Panc1 (cell line): ENCODE measurements at places on chromosomes 11 and 22.

DNA sequence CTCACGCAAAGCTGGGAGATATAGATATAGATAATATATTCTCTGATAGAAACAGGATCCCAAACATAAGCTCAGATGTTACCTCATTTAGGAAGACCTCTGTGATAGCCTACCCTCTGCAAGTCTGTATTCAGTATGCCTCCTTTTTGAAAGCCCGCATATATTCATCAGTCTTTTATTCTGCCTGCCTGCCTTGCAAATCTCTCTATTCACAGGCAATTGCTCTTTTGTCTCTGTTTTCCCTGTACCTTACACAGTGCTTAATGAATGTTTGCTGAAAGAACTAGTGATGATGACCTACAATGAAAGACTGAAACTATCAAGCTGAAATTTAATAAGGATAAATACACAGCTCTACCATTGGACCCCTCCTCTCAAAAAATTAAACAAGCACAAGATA, 18.4 kb downstream of the DEUP1 start:
- no peaks in the 10 kb centered on the region for H3K36me3 ChIP-seq
- no peaks in the 10 kb centered on the region for H3K4me1 ChIP-seq
- H3K4me3 ChIP-seq = no peak overlapping the region
- no peak for DNase-seq
- H3K27ac ChIP-seq = no peak overlapping the region
- H3K27me3 ChIP-seq = no peaks in the 10 kb centered on the region

- no peaks in the 10 kb centered on the region for H3K27me3 ChIP-seq
- no peak for DNase-seq
- no peaks in the 10 kb centered on the region for H3K36me3 ChIP-seq
- H3K4me3 ChIP-seq = no peak overlapping the region
- H3K4me1 ChIP-seq = no peaks in the 10 kb centered on the region
Observed at GRCh38 chr11:19253153-19253745, 12.5 kb upstream of the E2F8 start.

DNA sequence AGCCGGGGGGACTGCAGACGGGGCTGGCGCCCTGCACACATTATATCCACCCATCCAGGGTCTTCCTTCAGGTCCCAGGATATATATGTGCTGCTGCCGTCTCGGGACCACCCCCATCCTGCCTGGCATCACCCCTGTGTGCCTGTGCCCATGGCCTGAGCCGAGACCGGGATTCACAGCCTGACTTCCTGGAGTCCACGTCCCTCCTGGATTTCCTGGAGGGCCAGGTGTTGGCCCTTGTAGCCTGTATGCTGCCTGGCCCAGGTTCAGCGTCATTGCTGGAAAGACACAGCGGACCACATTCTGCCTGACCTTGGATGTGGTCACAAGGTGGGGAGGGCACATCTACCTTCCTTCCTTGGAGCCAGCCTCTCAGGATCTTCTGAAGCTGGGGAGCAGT, 551.1 kb downstream of the BRD1 start:
- no peak overlapping the region for H3K4me3 ChIP-seq
- no peaks in the 10 kb centered on the region for H3K27me3 ChIP-seq

- no peak for DNase-seq
- H3K4me3 ChIP-seq = no peak overlapping the region
- H3K27me3 ChIP-seq = no peaks in the 10 kb centered on the region
- peak overlapping the region; percentile 91 for H3K27ac ChIP-seq
Observed at GRCh38 chr11:34997952-34998528, 81.6 kb downstream of the PDHX start.

GRCh38 chr22:48101704-48102103, 1339.3 kb downstream of the TBC1D22A start:
- H3K4me1 ChIP-seq = no peaks in the 10 kb centered on the region
- H3K4me3 ChIP-seq = no peak overlapping the region
- no peaks in the 10 kb centered on the region for H3K36me3 ChIP-seq

DNA sequence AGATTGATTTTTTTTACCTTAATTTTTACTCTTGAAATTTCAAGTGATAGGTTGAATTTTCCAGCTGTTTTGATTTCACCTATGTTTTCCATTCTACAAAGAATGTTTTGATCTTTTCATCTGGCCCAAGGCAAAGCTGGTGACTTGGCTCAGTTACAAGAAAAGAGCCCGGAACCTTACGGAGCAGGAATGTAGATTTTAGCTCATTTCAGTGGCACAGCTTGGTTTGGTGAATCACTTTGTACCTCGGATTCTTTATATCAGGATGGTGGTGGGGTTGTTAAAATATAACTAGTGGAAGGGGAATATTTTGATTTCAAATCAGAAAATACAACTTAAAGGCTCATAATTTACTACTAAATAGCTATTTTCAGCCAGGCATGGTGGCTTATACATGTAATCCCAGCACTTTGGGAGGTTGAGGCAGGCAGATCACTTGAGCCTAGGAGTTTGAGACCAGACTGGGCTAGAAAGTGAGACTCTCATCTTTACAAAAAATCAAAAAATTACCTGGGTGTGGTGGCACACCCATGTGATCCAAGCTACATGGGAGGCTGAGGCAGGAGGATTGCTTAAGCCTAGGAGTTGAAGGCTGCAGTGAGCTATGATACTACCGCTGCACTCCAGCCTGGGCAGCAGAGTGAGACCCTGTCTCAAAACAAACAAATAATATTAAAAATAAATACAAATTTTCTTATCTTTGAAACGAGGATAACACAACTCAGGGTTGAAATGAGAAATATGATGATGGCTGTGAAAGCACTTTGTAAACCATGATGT, 9.4 kb upstream of the GRIK4 start:
- no peaks in the 10 kb centered on the region for H3K27me3 ChIP-seq
- no peaks in the 10 kb centered on the region for H3K36me3 ChIP-seq
- no peaks in the 10 kb centered on the region; the same call in 1 of the 2 replicates for H3K4me1 ChIP-seq
- DNase-seq = no peak
- no peak overlapping the region for H3K27ac ChIP-seq

DNA sequence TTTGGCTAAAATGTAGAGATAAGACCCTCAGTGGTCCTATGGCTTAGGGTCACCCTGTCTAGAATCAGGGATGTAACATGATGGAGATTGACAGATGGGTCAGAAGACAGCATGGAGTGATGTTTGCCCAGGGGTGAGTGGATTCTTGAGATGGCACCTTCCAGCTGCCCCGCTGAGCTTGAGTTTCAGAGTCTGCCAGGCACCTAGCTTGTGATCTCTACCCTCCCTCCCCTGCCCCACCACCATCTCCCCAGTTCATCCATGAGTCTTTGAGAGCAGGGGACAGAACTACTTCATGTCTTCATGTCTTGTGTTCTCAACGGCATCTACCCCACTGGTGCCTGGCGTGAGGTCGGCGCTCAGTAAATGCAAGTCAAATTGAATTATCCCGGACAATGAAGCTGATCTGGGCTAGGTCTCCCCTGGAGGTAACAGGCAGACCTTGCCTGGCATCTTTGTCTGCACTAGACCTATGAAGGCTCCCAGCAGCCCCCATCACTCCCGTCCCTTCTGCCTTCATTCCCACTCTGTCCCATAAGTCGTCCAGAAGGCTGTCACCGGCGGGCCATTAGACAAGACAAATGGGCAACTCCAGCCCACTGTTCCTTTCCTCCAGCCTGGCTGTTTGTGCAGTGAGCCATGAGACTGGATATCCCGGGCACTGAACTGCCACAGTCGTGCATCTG, 239.2 kb upstream of the TBCEL start:
- no peak overlapping the region for H3K4me3 ChIP-seq
- no peaks in the 10 kb centered on the region for H3K4me1 ChIP-seq
- no peaks in the 10 kb centered on the region for H3K36me3 ChIP-seq
- no peak overlapping the region for H3K27ac ChIP-seq
- peaks cover 9% of the 10 kb centered on the region for H3K27me3 ChIP-seq
- no peak for DNase-seq

DNA sequence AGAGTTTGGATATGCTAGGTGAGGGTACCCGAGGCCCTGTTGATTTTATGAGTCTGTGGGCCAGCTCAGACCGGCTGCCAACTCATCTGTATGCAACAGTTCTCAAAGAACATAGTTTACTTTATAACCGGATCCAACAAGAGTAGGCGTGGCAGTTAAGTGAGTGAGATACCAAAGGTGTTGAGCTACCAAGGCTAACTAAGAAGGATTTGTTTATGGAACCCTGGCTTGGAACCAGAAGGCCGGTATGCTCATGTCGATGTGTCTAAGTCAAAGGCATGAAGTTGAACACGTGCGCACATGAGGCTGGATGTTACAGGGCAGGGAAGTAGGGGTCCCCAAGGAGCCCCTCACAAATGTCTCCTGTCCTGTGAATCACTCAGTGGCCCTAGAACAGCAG, at the start of gene KCNJ1:
KCNJ1 (minus strand) TSS at position 20 of the 400 bp plus-strand sequence. CDS start 27,053 bp downstream, outside the sequence.
- no peak for DNase-seq
- no peak within 1 kb of the TSS for H3K27ac ChIP-seq
- peaks cover 10% of the 10 kb centered on the region for H3K27me3 ChIP-seq
- H3K4me3 ChIP-seq = no peak within 1 kb of the TSS
- no peaks in the 10 kb centered on the region for H3K4me1 ChIP-seq

DNA sequence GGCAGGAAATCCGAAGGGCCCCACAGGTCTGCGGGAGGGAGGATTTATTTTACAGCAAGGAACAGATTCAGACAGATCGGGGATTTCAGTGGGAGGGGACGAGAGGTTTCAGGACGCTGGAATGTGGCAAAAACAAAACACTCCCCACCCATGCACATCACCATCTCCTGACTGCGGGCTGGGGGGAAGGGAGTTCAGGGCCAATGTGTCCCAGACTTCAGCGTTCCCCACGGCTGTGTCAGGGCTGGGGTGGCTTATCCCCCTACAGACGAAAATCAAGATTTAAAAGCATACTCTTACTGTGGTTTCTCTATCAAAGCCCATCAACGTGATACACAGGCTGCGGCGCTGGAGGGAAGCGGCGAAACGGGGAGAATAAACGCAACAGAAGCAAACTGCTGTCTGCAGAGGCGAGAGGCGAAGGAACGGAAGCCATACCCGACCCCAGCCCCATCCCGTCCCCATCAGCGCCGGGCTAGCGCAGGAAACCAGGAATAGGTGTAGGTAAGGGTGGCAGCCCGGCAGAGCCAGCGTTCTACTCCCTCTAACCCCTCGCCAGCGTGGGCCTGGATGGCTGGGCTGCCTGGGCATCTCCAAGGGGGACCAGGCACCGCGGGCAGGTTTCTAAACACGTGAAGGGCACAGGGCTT, 2.7 kb downstream of the TENM4 start:
- no peak for DNase-seq
- peaks cover 19% of the 10 kb centered on the region for H3K4me1 ChIP-seq
- H3K27ac ChIP-seq = no peak overlapping the region
- no peaks in the 10 kb centered on the region; the same call in 1 of the 2 replicates for H3K36me3 ChIP-seq

GRCh38 chr22:31938296-31938695, 6.0 kb upstream of the YWHAH start:
- no peaks in the 10 kb centered on the region for H3K36me3 ChIP-seq
- no peak for DNase-seq
- peaks cover under 1% of the 10 kb centered on the region for H3K4me1 ChIP-seq
- no peak overlapping the region for H3K4me3 ChIP-seq
- H3K27ac ChIP-seq = no peak overlapping the region
- no peaks in the 10 kb centered on the region for H3K27me3 ChIP-seq

DNA sequence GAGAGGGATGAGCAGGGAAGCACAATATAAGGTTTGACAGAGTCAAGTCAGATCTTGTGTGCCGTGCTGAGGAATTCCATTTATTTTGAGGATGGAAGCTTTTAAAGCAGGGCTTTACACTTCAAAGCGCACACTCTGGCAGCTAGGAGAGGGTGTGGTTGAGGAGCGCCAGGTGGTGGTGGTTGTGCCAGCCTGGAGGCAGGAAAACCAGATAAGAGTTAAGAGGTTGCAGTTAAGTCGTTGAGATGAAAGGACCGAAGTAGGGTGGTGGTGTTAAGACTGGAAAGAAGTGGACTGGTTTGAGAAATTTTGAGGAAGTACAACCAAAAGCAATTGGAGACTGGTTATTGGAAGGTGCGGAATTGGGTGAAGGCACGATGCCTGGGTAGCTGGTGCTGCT, 231.6 kb upstream of the TBCEL start:
- DNase-seq = no peak
- H3K4me3 ChIP-seq = no peak overlapping the region
- H3K27me3 ChIP-seq = peaks cover 20% of the 10 kb centered on the region
- H3K27ac ChIP-seq = no peak overlapping the region
- H3K4me1 ChIP-seq = no peaks in the 10 kb centered on the region
- no peaks in the 10 kb centered on the region for H3K36me3 ChIP-seq

GRCh38 chr22:39675947-39676346, 105.4 kb downstream of the CACNA1I start:
- no peak overlapping the region for H3K27ac ChIP-seq
- H3K27me3 ChIP-seq = no peaks in the 10 kb centered on the region
- no peak overlapping the region for H3K4me3 ChIP-seq
- H3K4me1 ChIP-seq = no peaks in the 10 kb centered on the region
- H3K36me3 ChIP-seq = no peaks in the 10 kb centered on the region
- DNase-seq = no peak

- no peaks in the 10 kb centered on the region for H3K27me3 ChIP-seq
- no peak overlapping the region for H3K27ac ChIP-seq
- H3K36me3 ChIP-seq = no peaks in the 10 kb centered on the region
- H3K4me3 ChIP-seq = no peak overlapping the region
Observed at GRCh38 chr11:71489311-71490043, 36.5 kb downstream of the NADSYN1 start.

- no peak for DNase-seq
- no peaks in the 10 kb centered on the region for H3K36me3 ChIP-seq
- H3K4me3 ChIP-seq = no peak overlapping the region
- H3K4me1 ChIP-seq = no peaks in the 10 kb centered on the region
Observed at GRCh38 chr11:74025467-74026166, 16.7 kb upstream of the UCP3 start.

- H3K4me3 ChIP-seq = no peak overlapping the region
- DNase-seq = no peak
- no peaks in the 10 kb centered on the region for H3K36me3 ChIP-seq
- 0 out of 2 replicates have a peak, but pooled peaks cover 4% of the 10 kb centered on the region for H3K27me3 ChIP-seq
Observed at GRCh38 chr11:79212741-79213190, 228.1 kb downstream of the TENM4 start.
